ENCODE measurements at places on chromosomes 4 and X.

DNA sequence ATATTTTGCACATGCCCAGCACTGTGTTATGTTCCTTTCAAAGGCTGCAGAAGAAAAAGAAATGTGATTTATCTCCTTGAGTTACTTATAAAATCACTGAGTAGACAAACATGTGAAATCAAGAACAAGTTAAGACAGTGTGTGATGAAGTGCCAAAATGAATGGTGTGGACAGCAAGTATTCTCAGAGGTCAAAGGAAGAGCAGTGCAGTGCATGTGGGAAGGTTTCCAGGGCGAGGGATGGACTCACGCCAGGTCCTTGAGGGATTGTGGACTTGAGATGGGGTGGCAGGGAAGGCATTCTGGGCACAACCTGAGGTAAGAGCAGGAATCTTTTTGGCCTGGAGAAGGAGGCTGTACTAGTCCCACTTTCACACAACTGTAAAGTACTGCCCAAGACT is 115.5 kb downstream of the FNIP2 start:
- DNase-seq: no peak

DNA sequence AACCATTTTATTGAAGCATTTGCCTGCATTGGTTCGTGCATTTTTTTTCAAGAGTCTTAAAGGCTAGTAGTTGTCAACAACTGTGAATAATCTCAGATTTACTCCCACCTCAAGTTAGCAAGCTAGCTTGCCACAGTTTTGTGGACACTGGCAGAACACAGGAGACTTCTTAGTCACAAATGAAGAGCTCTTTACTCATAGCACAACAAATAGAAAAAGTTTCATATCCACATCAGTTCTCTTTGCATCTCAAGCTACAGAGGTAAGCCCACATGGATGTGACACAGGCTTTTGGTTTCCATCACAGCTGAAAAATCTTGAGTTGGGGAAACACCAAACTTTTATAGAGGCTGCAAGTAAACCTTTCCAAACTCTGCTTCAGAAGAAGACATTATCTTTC is 2315.7 kb upstream of the TENM3 start:
- no peak for DNase-seq

- DNase-seq: no peak
Observed at GRCh38 chr4:22237155-22237751, 278.6 kb downstream of the ADGRA3 start.

DNA sequence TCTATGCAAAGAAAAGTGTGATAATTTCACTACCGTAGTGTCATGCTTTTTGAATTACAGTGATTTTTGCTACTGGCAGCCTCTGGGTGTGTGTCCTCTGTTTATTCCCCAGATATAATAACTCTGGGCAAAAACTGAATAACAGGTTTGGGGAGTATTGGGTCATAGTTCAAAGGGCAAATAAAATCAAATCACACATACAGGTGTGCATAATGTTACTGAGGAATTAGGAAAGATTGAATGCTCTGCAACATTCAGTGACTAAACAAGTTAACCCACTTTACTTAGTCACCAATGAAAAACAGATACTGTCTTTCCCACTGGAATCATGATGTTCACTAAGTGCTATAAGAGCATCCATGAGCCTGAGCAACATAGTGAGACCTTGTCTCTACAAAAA is 224.3 kb downstream of the OPHN1 start:
- no peak for DNase-seq

- no peak for DNase-seq
Observed at GRCh38 chr4:185011408-185011807, 6.9 kb upstream of the HELT start.

- no peak for DNase-seq
Observed at GRCh38 chrX:68837119-68837518, 8.3 kb downstream of the EFNB1 start.

GRCh38 chr4:11050766-11051165 is 366.2 kb upstream of the CLNK start:
- DNase-seq: no peak
